ENCODE measurements at places on chromosomes 1 and 21.
A peak's percentile ranks its signal among the peaks of the same experiment; 100 is the strongest.

DNA sequence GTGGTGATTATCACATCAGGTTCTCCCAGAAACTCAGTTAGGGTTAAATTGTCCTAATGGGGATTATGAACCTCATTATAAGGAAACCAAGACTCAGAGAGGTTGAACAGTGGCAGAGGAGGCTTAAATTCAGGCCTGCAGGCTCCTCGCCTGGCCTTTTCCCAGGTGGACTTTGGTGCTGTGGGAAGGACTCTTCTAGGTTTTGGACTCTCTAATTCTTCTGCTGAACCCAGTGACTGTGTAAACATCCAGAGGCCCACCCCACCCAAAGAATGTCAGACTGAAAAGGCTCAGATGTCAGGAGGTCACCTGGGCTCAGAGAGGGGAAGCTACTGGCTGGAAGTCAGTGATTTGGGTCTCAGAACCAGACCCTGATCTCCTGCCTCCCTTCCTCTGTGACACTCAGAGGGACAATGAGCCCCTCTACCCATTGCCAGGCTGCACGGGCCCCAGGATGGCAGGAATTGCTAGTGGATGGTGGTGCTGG is 2.5 kb downstream of the ZNF362 start:
- no peak for DNase-seq

- DNase-seq = no peak
These were observed 1.7 kb upstream of the TRAPPC10 start for GRCh38 chr21:44010429-44010828.

GRCh38 chr1:28056129-28056925 is 32.1 kb downstream of the EYA3 start:
- DNase-seq = no peak

- no peak for DNase-seq
These were observed 481.1 kb upstream of the NEGR1 start for GRCh38 chr1:72763481-72763880.

DNA sequence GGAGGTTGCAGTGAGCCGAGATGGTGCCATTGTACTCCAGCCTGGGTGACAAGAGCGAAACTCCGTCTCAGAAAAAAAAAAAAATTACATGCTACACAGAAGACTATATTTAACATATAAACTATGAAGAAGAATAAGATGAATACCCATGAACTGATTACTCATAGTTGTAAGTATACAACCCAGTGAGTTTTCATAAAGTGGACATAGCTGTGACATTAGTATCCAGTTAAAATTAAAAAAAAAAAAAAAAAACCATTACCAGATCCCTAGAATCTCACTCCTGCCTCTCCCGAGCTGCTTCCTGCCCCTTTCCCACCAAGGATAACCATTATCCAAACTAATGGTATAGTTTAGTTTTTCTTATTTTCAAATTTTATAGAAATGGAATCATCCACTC is 37.4 kb downstream of the UBE4B start:
- no peak for DNase-seq

GRCh38 chr1:80424249-80424648 is 1376.5 kb upstream of the ADGRL2 start:
- DNase-seq = no peak

- DNase-seq = no peak
These were observed 16.5 kb upstream of the TRAPPC10 start for GRCh38 chr21:43995521-43996105.

DNA sequence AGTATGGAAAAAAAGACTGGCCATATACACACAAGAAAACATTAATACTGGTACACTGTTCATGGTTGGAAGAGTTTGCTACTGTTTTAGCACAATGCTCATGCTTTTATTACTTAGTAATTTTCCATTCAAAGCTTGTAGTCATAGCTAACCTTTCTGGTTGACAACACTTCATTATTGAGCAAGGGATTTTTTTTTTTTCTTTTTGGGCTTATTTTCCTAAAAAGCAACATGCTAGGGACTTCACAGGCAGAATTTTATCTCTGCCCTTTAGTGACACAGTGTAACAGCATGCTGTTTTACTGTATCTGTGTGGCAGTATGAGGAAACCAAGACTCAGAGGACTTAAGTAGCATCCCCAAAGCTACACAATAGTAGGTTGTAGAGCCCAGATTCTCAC is 58.5 kb downstream of the FGGY start:
- DNase-seq = no peak

DNA sequence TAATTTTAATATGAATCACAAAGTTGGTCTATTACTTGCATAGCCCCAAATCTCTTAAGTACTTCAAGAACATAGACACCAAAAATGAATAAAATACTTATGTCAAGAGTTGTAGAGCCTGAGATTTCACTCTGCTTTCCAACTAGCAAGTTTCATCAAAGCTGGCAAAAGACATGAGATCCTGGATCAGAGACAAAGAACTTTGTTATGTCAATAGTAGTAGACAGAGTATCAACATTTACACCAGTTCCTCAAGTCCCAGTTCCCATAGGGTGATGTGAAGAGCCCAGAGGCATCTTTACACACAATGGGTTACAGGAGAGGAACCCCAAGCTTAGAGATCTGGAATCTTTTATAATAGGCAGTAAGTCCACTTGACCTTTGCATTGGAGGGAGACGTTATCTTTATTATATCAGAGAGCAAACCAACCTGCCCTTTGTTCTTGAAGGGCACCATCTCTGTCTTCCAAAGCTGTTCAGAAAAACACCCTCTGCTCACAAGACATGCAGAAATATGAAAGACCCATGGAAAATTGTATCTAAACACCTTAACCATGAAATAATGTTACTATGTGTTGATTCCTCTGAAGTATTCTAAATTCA is 174.4 kb upstream of the GALNT2 start:
- DNase-seq = no peak

DNA sequence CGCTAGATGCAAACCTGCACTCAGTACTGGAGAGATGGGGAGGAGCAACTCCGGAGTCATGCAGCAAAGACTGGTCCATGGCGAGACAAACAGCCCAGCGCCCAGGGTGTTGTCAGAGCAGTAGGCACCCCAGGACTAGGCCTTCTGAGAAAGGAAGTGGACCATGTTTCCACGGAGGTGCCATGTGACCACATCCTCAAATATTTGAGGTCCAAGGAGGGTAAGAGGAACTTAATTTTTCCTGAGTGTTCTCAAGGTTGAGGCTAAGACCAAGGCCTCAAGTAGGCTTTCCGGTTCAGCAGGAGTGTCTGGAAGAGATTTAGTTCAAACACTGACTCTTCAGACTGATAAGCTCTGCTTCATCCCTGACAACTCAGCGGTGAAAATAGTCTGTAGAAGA is 186.2 kb downstream of the RHOU start:
- DNase-seq = no peak

DNA sequence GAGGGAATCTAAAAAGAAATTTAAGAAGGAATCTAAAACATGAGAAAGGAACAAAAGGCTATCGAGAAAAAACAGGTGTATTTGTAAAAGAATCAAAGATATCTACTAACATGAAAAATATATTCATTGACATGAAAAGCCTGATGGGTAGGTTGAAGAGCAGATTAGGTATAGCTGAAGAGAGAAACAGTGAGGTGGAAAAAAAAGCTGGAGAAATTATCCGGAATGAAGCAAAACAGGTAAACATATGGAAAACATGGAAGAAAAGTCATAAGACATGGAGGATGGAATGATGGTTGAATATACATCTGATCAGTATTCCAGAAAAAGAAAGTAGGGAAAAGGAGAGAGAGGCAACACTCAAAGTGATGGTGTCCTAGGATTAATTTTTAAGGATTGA is 9.6 kb downstream of the EVA1C start:
- DNase-seq = no peak

DNA sequence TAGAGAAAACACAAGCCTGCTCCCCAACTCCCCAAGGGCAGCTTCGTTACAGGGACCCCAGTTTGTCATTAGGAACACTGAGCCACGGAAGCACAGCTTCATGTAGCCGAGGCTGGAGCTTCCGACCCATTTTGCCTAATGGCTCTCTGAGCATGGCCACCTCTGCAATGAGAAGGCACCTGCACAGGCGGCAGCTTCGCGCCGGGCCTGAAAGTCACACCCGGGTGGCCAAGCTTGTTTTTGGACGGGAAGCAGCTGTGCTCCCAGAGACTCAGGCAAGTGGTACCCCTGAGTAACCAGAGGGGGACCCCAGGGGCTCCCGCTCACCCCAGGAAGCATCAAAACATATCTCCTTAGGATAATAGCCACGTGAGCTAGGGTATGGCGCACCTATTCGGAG is 80.9 kb downstream of the SLC66A1 start:
- peak; percentile 18 for DNase-seq

GRCh38 chr1:89649783-89650182 is 16.9 kb downstream of the LRRC8C start:
- DNase-seq = no peak

- peak; percentile 23 for DNase-seq
These were observed 7.5 kb downstream of the PTPRU start for GRCh38 chr1:29243871-29244200.

GRCh38 chr1:234561319-234561718 is 48.7 kb downstream of the IRF2BP2 start:
- no peak for DNase-seq

- DNase-seq = no peak
These were observed 8.7 kb downstream of the WRAP73 start for GRCh38 chr1:3641046-3641760.

DNA sequence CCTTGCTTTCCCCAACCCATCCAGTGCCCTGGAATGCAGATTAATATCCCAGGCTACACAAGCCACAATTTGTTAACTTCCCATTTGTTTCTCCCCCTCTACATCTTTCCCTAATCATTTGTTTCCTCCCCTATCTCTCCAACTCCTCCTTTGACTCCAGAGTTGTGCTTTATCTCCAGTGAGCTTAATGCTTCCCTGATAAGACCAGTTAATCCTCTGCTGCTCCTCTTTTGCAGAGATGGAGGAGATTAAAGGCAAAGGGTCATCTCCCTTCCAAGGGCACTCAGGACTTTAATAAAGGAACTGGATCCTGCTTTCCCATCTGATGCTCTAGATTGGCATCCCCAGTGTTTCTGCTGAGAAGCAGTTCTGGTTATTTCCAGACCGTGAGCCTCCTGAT is 7.1 kb downstream of the FAM78B start:
- DNase-seq = no peak

DNA sequence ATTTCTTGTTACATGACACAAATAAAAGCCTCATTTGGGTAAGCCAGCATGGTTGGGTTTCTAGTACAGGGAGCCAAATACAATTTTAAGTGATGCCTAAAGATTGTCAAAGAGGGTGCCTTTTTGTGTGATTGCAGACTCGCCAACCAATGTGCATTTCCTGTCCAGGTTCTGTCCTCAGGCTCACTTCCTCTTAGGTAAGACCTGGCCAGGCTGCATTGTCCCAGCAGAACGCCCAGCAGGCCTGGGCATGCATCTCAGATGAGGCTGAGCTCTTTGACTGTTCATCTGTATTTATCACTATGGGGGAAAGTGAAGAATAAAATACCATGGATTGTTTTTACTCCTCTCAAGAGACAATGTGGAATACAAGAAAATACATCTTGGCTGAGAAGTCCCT is 49.7 kb downstream of the KCNC4 start:
- DNase-seq = no peak

DNA sequence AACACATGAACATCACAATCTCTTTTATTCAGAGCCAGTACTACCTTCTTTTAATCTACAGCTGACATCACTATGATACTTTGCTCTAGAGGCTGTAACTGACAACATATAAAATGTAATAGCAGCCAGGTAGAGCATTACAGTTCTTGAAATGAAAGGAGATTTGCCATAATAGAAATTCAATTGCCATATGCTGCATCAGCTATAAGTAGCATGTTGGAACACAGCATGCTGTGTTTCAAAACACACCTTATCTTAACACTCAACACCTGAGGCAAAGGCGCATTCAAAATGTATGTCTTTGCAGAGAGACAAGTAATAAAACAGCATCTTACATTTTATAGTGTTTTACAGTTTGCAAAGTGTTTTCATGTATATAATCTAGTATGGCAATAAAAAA is 24.0 kb upstream of the KRTAP21-1 start:
- DNase-seq = no peak

GRCh38 chr1:26831546-26832248 is 5.2 kb downstream of the ZDHHC18 start:
- DNase-seq = no peak

DNA sequence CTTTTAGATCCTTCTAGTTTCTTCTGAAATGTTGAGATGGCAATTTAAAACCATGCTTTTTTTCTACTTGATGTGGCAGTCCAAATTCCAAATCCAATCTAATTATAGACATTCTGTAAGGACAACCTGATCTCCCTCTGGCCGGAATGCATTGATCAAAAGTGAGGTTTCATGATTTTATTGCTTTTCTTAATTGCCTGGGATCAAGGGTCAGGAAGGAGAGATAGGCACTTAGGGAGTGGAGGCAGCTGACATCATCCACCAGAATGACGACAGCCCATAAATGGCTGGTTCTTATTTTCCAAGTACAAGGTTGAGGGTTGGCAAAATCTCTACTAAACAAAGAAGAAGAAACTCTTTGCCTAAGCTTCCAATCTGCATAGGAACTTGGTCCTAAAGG is 46.4 kb upstream of the SCCPDH start:
- no peak for DNase-seq

- no peak for DNase-seq
These were observed 682.6 kb downstream of the RWDD3 start for GRCh38 chr1:95916616-95917015.

- no peak for DNase-seq
These were observed 21.5 kb upstream of the SPATC1L start for GRCh38 chr21:46205766-46206162.

GRCh38 chr1:96515430-96515829 is 206.2 kb upstream of the PTBP2 start:
- no peak for DNase-seq

DNA sequence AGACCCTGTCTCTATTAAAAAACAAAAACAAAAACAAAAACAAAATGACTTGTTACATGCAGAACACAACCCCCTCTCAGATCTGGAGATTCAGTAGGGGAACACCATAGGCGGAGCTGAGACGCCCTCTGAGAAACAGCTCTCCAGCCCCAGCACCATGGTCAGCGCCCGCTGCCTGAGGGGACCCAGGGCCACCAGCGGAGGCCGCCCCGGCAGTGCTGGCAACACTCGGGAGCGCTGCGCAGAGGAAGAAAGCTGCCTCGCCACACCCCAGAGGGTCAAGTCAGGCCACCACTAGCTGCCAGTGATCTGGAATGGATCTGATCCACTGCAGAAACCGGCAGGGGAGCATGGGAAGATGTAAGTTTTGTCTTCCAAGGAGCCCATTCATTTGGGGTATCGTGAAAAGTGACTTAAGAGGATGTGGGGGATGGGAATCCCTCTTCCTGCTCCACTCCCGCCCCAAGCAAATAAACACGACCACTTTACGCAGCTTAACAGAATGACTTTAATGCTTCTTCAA is 3.1 kb downstream of the ACTA1 start:
- peak; percentile 80 for DNase-seq

- DNase-seq = peak; percentile 83
These were observed 1.8 kb upstream of the CKS1B start for GRCh38 chr1:154972517-154973343.

- DNase-seq = no peak
These were observed 16.6 kb downstream of the NOC2L start for GRCh38 chr1:942411-942821.
